ENCODE measurements at places on chromosomes 7 and 10. TPM values are rescaled to one million over a fixed set of nuclear protein-coding genes. Genes with fewer than 3 reads are reported as not detected.

The PNLIPRP2 gene
- total RNA-seq = 0.88 TPM

GRCh38 chr10:27986821-27987220 is 12.1 kb downstream of the ODAD2 start:
- DNase-seq = no peak

The SPDYE6 gene
- total RNA-seq = not detected

DNA sequence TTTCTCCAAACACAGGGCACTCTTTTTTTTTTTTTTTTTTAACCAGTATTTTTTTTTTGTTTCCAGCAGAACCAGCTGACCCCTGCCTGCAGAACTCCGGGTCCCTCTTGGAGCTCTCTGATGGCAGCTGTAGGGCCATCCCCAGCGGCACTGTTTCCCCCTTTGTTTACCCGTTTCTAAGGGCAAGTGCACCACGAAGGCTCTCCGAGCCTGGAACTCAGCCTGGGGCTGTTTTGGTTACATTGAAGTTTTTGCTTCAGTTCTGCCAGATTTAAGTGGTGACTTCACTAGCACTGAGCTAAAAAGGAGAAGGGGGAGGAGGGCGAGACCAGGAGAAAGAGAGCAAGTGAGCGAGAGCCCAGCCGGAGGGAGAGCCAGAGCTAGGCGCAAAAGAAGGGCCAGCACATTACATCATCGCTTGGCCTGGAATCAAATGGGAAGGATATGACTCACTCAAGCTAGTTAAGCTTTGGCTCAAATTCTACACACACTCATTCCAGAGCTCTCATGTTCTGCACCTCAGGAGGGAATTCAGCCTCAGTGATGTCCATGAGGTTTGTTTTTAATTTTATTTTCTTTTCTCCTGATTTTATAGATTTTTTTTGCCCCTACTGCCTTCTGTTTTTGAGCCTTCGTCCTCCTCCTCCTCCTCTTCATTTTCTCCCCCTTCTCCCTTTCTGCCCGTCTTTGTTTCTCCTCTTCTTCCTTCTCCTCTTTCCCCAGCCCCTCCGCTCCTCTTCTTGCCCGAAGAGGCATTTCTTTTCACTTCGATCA is 272.3 kb downstream of the TRIL start:
- DNase-seq = peak; percentile 88

GRCh38 chr7:138667535-138668228 is 33.5 kb downstream of the SVOPL start:
- no peak for DNase-seq

GRCh38 chr7:16765436-16765859 is 11.9 kb downstream of the TSPAN13 start:
- no peak for DNase-seq

The IL6 gene
- total RNA-seq = not detected

The CHAT gene
- total RNA-seq = not detected

The PTPN20 gene
- total RNA-seq = 0.08 TPM

GRCh38 chr10:132113206-132113605 is 47.5 kb downstream of the JAKMIP3 start:
- peak; percentile 39 for DNase-seq

- DNase-seq = no peak
Measured at GRCh38 chr10:71717551-71717951, 2.0 kb downstream of the C10orf105 start.

DNA sequence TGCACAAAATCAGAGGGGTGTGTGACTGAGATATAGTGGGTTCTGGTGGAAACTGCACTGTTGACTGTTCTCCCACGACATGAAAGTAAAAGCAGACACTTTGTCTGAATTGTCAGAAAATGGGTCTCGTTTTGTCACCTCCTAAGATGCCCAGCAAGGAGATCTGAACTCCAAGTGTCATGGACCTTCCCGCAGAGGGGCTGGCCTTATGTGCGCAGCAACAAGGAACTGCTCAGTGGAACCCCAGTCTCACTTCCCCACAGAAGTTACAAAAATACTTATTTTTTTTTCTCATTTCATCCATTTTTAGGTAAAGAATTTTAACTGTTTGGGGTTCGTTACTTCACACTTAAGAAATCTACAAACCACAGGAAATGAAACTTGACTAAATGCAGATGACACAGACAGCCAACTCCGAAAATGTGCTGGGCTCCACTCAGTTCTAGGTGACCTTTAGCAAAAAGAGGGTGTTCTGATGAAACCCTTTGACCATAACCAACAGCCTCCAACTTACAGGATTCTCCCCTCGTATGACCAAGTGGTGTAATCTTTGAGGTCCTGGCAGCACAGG is 115.0 kb downstream of the FAM107B start:
- no peak for DNase-seq

- DNase-seq = no peak
Measured at GRCh38 chr10:51700228-51700817, 928 bp upstream of the CSTF2T start.

DNA sequence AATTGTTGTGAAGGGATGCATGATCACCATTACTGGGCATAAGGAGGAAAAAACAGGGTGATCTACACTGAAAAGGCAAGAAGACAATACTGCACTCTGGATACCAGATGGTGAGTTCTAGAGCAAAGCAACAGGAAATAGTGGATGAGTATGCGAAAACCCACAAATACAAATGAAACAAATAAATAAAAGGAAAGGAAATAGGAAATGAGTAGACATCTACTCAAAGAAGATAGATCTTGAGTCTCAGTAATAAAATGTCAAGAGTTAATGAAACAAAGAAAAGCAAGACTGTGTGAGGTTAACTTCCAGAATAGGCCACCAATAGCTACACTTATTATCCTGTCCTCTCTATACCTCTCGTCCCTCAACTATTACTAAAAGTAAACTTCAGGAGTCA is 11.7 kb downstream of the ORC5 start:
- DNase-seq = no peak

DNA sequence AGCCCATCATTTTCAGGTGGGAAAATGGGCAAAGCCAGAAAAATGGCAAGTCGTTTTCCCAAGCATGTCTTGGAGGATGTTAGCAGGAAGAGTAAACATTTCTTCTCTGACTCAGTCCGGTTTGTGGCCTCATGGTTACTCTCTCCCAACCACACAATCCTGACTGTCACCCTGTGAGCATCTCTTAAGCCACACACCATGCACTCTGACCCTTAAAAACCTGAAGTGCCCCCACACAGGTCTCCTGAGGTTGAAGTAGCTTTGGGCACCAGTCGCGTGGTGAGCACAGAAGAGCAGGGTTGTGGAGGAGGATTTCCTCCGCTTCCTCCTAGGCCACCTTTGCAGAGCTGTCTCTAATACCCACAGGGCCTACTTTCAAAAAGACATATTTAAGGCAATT is 387.3 kb upstream of the NPVF start:
- no peak for DNase-seq

The PDE6C gene
- total RNA-seq = not detected

DNA sequence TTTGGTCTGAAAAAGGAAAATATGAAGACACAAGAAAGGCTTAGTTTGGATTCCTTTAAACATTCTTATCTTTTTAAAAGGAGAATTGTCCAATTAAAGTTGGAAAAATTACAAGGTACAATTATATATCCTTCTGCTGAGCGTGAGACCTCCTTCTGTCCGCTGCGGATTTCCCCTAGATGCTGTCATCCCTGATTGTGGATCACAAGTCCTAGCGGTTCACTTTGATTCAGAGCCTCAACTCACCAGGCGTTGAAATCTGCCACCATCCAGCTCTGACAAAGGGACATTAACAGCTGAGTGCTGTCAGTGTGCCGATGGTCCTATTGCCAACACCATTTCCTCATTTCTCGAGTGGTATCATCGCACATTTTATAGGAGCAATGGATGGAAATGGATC is 73.1 kb upstream of the PTER start:
- no peak for DNase-seq

DNA sequence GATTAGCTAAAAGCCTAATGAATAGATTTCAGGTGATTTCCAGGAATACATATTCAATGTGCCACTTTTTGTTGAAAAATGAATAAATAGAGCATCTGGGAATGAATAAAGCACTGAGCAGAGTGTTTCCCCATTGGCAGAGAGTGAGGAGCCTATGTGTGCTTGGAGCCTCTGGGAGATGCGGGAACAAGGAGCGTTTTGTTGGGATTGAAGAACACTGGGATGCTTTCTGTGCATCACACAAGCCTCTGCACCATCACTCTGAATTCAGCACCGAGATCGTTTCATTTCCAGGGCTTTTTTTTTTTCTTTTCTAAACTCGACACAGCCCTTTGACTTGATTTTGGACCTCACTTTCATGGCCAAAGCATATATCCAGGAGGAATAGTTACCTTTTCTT is 111.4 kb downstream of the BAMBI start:
- no peak for DNase-seq

The TLX1 gene
- total RNA-seq = 1.3 TPM

The SH2B2 gene
- total RNA-seq = 3.0 TPM

- peak; percentile 97 for DNase-seq
Measured at GRCh38 chr10:72691863-72692743, at the start of gene MCU. Gene MCU (plus strand): TSS chr10:72692143. CDS start chr10:72692152, 9 bp downstream.

DNA sequence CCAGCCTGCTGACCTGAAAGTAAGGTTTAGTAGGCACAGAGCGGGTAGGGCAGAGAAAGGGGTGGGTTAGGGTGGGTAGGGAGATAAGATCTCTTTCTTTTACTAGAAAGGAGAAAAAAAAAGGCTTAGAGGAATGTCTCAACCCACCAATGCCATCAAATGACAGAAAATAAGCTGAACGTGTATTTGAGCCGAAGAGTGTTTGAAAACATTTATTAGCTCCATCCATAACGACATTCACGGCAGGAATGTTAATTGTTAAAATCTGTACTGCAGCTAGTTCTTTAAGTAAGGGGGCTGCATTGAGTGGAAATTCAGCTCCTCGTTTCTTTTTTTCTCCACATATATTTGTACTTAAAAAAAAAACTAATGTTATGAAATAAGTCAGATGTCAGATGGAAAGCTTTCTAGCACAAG is 63.7 kb upstream of the ARID5B start:
- DNase-seq = no peak

GRCh38 chr7:80520199-80520598 is 8.3 kb upstream of the GNAT3 start:
- no peak for DNase-seq

DNA sequence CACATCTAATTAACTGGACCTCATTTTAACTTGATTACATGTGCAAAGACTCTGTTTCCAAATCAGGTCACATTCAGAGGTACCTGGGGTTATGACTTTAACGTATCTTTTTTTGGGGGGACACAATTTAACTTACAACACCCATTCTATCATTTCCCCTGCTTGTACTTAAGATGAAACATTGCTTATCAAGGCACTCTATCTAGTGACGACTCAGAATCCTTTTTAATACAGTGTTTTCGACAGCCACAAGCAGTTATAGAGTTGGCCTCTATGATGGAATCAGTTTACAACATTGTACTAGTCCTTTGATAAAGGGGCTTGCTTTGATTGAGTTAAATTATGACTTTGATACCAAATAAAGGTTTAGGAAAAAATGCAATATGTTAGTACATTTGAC is 22.7 kb downstream of the BBS9 start:
- no peak for DNase-seq
